Erythroblast (primary cell): ENCODE measurements at places on chromosomes 16 and 17.

GRCh38 chr16:35314298-35314697 is 1854.9 kb downstream of the TP53TG3F start:
- DNase-seq, result no peak

DNA sequence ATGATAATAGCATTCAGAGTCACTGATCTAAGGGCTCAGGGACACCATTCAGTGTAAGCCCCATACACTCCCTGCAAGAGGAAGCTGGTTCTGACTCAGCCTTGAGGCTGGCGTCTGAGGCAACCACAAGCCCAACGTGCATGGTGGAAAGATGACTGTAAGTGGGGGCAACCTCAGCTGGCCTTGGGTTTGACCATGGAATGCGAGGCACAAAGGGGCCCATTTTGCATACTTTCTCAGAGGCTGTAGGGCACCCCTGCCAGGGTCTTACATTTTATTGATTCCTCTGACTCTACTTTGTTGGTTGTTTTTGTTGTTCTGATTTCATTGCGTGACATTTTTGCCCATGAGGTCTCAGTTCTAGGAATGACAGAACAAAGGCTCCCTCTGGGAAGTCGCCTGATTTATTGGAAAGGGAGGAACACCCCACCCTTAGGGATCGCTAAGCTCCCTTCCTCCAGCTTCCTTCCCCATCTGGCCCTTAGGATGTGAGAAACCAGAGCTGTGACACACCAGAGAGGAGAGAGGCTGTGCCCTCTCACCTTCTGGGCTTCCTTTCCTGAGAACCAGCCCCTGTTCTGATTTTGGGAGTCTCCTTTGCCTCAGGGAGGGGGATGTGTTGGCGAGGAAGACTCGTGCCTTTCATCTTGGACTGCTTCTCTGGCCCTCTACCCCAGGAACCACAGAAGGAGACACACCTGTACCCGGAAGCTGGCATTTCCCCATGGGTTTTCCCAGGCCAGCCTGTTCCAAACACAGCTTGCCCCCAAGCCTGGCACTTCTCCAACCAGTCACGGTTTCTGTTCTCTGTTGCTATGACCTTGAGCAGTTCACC is 5.6 kb upstream of the CIITA start:
- DNase-seq, result no peak

- DNase-seq, result no peak
Measured at GRCh38 chr16:21626659-21627277, 25.6 kb downstream of the IGSF6 start.

DNA sequence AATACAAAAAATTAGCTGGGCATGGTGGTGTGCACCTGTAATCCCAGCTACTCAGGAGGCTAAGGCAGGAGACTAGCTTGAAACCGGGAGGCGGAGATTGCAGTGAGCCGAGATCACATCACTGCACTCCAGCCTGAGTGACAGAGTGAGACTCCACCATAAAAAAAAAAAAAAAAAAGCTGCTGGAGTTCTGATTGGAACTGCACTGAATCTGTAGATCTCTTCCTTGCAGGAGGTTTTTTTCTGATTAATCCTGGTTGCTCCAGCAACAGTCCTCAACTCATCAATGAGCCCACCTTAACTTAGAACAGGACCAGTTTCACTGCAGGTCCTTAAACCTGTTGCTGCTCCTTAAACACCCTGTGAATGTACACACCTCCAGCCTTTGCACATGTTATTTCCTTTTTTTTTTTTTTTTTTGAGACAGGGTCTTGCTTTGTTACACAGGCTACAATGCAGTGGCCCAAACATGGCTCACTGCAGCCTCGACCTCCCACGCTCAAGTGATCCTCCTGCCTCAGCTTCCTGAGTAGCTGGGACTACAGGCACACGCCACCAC is 1.6 kb upstream of the ODAD4 start:
- no peak for DNase-seq

DNA sequence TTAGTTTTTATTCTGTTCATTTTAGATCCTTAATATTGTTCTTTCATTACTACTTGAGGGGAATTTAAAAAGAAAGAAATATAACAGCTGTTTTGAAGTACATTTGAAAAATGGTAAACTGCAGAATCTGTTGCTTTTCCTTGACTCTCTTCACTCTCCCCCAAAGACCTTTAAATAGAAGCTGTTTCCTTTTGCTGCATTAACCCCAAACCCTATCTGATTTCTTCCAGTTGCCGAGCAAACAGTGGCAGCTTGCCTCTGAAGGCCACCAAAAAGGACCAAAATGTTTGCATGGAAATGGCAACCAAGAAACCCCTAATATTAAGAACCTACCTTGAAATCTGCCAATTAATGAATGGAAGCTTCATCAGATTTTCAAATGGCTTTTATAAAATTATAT is 37.1 kb downstream of the PRKCA start:
- no peak for DNase-seq

DNA sequence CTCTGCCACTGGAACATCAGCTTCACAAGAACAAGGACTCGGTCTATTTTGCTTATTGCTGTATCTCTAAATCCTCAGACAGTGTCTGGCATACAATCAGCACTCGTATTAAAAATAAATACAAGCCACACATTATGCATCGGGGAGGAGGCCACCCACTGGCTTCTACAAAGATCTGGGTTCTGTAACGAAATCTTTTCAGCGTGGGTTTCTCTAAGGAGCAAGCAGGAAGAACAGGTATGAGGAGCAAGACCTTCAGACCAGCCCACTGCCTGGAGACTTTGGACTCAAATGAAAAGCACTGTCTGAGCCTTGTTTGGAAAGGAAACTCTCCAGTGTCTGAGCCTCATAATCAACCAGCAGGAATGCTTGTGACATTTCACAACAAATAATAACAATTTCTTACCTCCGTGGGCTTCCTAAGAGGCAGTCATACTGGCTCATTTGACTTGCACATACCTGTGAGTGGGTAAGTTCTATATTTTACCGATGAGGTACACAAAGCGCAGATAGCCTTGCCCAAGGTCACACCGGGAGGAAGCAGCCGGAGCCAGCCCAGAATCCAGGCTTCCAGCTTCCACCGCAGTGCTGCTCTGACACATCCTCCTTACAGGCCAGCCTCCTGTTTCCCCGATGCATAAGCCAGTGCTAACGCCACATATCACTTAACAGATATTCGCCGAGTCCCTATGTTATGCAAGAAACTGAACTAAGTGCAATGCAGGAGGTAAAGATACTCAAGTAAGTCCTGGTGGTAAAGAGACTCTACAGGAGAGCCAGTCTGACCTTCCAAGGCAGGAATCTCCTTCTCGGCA is 118.6 kb upstream of the TNRC6C start:
- peak; percentile 66 for DNase-seq

GRCh38 chr17:44955674-44956425 is 8.3 kb upstream of the KIF18B start:
- DNase-seq, result no peak

- DNase-seq, result no peak
Measured at GRCh38 chr17:34776456-34777443, 184.5 kb downstream of the CCT6B start.

- DNase-seq, result no peak
Measured at GRCh38 chr17:29331708-29332085, 37.7 kb upstream of the NUFIP2 start.

GRCh38 chr16:19929062-19929511 is 44.4 kb upstream of the GPRC5B start:
- DNase-seq, result no peak

GRCh38 chr17:36212966-36213365 is 2.1 kb downstream of the CCL4L2 start:
- DNase-seq, result no peak

DNA sequence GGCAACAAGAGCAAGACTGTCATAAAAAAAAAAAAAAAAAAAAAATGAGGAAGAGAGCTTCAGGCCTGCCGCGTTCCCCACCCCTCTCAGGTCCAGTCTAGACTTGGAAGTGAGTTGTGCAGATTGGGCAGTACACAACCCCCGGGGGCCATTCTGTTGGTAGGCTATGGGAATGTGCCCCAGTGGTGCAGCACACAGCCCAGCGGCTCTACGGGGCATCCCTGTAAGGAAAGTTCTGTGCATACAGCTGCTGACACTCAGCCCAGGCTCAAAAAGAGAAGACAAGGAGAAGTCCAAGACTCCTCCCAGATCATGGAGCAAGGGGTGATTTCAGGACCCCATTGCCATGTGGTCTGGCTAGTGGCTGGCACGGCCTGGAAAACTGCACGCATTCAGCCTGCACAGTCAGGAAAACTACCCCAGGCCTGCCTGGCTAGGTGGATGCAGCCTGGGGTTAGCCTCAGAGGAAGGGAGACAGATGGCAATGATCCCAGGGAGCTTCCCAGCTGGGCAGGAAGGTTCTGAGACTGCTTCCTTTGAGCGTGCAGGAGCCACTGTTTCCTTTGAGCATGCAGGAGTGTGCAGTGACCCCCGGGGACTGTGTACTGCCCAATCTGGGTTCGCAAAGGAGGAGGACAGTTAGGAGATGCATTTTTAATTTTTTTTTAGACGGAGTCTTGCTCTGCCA is 44.8 kb downstream of the PECAM1 start:
- DNase-seq, result no peak

DNA sequence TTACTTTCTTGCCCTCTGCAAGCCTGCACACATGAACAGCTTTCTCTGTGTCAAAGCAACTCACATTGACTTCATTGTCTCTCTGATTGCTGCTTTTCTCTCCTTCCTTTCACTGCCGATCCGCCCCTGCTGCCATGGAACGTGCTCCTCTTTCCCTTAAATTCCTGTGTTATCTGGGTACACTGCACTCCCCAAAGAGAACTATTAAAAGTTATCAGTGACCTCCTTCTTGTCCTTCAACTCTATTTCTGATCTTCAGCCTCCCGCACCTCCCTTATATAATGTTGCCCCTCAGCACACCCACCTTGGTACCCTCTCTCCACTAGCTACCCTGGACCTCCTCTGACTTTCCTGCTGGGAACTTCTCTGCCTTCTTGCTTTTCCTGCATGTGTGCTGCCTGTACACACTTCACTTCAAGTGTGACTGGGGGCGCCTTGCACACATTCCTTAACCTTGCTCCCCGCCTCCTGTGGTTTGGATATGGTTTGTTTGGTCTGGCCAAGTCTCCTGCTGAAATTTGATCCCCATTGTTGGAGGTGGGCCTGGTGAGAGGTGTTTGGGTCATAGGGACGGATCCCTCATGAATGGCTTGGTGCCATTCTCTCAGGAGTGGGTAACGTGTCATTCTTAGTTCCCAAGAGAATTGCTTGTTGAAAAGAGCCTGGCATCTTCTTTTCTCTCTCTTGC is 26.7 kb upstream of the PMP22 start:
- no peak for DNase-seq

DNA sequence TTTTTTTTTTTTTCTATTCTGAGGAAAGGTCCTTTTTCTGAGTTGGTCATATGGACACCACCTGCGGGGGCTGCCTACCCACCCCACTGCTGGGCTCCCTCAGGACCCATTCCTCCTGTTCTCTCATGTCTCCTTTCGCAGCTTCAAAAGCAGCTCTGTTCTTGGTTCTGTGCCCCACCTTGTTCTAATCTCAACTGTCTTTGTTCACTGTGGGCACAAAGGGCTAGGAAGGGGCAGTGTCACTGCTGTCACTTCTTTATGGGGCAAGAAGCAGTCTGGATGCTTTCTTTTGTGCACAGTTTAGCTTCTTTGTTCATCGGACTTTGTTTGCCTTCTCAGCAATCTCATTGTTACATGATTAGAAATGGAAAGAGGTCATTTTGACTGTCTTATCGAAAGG is 7.1 kb downstream of the GOSR2 start:
- DNase-seq, result no peak

DNA sequence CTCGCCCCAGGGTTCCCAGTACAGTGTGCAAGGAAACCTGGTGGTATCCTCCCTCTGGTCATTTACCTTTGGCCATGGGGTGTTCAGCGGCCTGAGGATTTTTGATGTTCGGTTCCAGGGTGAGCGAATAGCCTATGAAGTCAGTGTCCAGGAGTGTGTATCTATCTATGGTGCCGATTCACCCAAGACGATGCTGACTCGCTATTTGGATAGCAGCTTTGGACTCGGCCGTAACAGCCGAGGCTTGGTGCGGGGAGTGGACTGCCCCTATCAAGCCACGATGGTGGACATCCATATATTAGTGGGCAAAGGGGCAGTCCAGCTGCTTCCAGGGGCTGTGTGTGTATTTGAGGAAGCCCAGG is 1.2 kb downstream of the AOC2 start:
- no peak for DNase-seq

- peak; percentile 52 for DNase-seq
Measured at GRCh38 chr16:80526418-80527061, 14.3 kb upstream of the DYNLRB2 start.

GRCh38 chr16:69003500-69003899 is 102.0 kb upstream of the HAS3 start:
- DNase-seq, result peak; percentile 22

DNA sequence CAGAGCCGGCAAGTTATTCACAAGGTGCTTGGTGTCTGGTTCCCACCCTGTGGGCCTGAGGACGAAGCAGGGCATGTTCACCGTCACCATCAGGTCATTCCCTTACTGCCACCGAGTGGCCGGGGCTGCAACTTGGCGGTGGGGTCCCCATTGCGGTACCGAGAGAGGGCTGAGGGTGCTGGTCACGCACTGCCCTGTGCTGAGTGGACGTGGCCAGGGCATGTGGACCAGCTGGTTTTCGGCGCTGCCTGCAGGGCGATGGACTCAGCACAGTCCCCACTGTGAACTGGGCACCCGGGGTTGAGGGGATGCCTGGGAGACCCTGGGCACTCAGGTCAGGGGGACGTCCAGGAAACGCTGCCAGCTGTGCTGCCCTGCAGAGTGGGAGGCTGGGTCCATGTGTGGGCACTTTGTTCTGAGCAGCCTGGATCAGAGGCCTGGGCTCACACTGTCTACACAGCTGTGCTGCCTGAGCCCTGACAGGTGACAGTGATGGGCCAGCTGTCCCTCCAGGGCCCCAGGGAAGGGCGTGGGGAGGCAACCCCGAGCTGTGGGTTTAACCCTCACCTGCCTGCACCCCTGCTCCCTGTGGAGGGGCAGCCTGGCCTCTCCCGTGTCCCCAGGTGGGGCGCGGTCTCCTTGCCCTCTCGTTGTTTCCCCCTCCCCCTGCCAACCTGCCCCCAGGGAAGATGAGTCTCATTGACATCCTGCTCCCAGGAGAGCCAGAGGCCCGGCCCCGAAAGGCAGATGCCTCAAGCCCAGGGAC is 39.3 kb upstream of the GNG13 start:
- no peak for DNase-seq
